COLO829 (cell line): ENCODE measurements at places on chromosomes 6 and 20.

GRCh38 chr6:89270951-89271721 lies 44.0 kb downstream of the GABRR2 start:
- DNase-seq = no peak

DNA sequence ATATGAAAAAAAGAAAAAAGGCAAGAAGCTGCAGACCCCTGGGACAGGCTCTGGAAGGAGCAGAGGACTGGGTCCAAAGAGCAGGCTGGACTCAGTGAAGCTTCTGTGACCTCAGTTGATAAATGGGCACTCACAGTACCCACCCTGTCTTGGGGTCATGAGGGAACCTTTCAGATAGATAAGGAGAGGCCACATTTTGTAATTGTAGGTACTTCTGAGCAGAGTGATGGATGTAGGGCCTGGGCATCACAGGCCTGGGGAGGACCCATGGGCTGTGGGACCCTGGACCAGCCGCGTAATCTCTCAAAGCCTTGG lies 79.3 kb downstream of the SLC24A3 start:
- no peak for DNase-seq

DNA sequence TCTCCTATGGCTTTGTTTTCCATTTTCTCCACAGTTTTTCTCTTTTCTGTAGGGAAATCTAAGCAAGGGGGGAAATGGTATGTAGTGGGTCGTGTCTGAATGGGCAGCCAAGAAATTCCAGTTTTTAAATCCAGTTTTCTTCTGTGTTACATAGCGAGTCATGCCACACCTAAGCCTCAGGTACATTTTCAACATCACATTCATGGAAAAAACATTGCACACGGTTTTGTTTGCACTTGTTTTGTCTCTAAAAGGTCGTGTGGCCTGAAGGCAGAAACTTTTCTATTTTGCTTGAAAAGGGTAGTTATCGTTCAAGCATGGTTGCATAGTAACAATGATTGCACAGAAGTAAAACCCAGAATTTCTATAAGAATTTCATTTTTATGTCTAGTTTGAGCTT lies 70.5 kb downstream of the MOXD1 start:
- DNase-seq = no peak

DNA sequence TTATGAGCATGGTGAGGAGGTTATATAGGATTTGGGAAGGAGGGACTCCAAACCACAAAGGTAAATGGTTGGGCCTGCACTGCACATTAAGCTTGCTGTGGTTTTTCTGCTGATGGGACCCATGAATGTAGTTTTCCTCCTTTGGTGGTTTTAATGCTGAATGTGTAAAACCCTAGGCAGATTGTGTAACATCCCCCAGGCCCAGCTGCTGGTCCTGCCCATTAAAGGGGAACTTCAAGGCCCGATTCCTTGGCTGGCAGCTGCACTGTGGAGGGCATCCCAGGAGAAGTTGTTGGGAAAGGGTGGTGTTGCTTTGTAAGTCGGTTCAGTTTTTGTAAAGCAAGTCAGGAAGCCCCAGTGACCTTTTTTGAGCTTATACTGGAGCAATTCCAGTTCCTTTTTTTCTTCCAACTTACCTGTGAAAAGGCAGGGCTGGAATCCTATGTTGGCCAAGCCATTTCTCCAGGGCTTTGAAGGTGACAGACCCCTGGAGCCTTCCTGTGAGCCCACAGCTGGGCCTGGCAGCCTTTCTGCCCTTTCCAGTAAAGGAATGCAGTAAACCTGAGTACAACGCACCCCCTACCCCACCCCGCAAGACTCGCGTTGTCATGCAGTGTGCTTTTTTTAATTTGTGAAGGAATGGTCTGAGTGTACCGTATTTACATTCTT lies 43.1 kb upstream of the NAA20 start:
- no peak for DNase-seq

DNA sequence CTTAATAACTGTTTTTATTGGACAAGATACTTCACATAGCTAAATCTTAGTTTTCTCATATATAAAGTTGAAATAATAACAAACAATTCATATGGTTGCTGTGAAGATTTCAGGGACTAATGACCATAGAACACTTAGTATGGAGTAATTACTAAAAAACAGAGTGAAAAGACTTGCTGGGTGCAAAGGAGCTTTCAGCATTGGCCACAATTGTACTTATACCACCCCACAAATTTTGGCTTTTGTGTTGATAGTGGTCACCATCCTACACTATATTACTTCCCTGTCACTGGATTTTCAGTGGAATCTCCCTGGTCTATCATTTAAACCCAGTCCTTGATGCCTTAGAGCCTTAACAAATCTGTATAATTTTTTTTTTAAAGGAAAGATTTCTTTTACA lies 398.6 kb upstream of the EPHA7 start:
- no peak for DNase-seq

DNA sequence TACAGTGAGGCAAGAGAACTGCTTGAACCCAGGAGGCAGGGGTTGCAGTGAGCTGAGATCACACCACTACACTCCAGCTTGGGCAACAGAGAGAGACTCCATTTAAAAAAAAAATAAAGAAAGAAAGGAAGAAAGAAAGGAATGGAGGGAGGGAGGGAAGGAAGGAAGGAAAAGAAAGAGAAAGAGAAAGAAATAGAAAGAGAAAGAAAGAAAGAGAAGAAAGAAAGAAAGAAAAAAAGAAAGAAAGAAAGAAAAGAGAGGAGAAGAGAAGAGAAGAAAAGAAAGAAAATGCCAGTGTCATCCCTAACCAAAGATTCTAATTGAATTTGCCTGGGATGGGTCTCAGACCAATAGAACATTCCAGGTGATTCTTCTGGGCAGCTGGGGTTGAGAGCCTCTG lies 4.2 kb downstream of the TGM3 start:
- DNase-seq = no peak
